Activated CD8-positive, alpha-beta T cell treated with anti-CD3 and anti-CD28 coated beads for 36 hours (primary cell): ENCODE measurements at places on chromosomes 1 and 21.

- DNase-seq: peak; percentile 95
These were observed 34.4 kb downstream of the SLC2A1 start for GRCh38 chr1:42924082-42924850.

GRCh38 chr1:79469139-79469538 is 462.6 kb upstream of the ADGRL4 start:
- DNase-seq: no peak

GRCh38 chr1:58968360-58968952 is 184.6 kb upstream of the JUN start:
- peak; percentile 47 for DNase-seq

GRCh38 chr1:183148599-183148998 is 37.5 kb upstream of the LAMC2 start:
- no peak for DNase-seq
